Airway epithelial cell (primary cell): ENCODE measurements at places on chromosomes 1 and 21. TPM values are rescaled to one million over a fixed set of nuclear protein-coding genes. Genes with fewer than 3 reads are reported as not detected.

Gene GJB4
- total RNA-seq, result 11.8 and 18.1 TPM in 2 replicates

Gene RORC
- total RNA-seq, result 0.05 and 0.35 TPM in 2 replicates

Gene DMRTA2
- 6.5 and 7.9 TPM in 2 replicates for total RNA-seq

Gene PDPN
- 18.9 and 22.6 TPM in 2 replicates for total RNA-seq

Gene ADORA1
- 0.09 and 0.14 TPM in 2 replicates for total RNA-seq

Gene FCN3
- total RNA-seq, result 2.2 TPM in 1 of 2 replicates, not detected in the other
